Stimulated activated CD4-positive, alpha-beta T cell treated with anti-CD3 and anti-CD28 coated beads, Interleukin-4, amount 100 ng/mL, for 24 hours (primary cell): ENCODE measurements at places on chromosomes 5 and 9.

GRCh38 chr5:74413403-74414048 lies 227.0 kb downstream of the ENC1 start:
- no peak for DNase-seq

DNA sequence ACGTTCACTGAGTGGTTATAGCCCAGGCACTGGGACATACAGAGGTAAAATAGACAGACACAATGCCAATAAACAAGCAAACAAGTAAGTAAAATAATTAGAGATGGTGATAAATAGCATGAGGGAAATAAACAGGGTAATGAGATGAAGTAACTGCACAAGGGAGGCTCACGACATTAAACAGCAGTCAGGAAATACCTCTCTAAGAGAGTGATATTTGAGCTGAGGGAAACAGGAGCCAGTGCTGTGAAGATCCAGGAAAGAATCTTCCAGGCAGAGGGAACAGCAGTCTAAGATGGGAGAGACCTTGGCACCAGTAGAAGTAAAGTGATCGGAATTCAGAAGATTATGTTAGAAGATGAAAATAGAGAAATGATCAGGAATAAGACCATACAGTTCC lies 279.4 kb downstream of the HINT1 start:
- no peak for DNase-seq

DNA sequence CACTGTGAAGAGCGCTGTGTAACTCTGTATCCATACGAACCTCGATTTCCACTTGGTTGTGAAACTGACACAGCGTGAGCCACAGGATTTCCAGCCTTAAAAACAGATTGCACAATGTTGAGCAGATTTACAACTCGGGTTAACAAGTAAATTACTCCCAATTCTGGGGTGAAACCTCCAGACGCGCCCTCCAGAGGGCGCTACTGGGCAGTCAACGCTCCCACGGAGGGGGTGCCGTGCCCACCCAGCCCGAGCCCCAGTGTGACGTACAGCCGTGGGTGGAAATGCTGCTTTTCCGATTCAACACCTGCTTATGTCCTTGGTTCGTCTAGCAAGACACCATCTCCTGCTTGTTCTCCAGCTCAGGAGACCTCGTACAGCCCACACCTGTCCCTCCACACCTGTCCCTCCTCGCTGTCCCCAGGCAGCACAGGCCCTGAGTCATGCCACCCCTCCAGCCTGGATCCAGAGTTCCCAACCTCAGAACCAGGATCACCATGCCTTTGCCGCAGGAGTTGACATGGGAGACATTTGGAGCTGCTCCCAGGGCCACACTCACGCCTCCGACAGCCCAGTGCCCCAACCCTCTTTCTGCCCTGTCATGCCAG lies 34.4 kb upstream of the SLC6A3 start:
- DNase-seq: peak; percentile 32

- no peak for DNase-seq
Observed at GRCh38 chr5:85000671-85001070, 616.0 kb upstream of the EDIL3 start.

DNA sequence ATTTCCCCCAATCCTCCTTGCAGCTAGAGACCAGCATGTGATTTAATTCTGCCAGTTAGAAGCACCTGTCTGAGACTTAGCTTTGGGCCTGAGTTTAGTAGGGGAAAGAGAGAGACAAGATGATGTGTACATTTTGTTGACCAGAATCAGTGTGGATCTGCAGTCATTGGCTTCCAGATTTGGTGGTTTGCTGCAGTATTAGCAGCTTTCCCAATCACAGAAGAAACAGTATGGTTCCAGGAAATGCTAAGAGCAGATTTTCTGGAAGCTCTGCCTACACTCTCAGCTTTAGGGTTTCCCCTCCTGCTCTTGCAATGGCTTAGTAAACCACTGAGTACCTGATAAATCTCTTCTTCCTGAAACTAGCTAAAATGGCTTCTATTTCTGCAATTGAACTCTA lies 48.8 kb upstream of the FREM1 start:
- no peak for DNase-seq

- DNase-seq: no peak
Observed at GRCh38 chr9:22682536-22682935, 235.9 kb downstream of the DMRTA1 start.

GRCh38 chr5:83092619-83093018 lies 15.3 kb downstream of the XRCC4 start:
- DNase-seq: no peak
